ENCODE measurements at places on chromosomes 1 and 21.
A peak's percentile ranks its signal among the peaks of the same experiment; 100 is the strongest.

DNA sequence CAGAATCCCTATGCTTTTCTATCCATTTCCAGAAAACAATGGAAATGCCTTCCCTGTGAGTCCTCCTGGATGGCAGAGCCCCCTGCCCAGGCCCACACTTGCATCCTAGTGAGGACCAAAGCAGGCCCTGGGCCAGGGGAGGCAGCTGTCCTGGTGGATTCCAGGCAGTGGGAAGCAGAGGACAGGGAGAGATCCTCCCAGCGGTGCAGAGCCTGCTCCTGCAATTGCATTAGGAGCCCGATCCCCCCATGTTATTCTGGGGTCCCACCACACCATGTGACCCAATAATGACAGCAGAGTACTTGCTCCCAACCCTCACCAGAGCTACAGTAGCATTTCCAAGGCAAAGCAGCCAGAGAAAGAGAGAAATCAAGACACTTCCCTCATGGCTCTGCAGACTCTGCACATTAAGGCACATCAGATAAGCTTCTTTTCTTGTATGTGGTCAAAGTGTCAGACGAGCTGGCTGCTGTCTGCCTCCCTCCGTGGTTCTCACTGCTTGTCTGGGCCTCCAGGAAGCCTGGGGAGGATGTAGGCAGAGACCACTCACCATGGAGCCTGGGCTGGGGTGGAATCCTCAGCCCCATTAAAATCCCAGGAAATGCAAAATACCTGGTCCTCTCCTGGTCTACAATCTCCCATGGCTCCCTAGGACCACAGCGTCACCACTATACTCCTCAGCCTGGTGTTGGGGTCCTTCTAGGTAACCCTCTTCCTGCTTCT lies 54.9 kb upstream of the RUNX3 start:
- DNase-seq: no peak

- DNase-seq: peak; percentile 15
Measured at GRCh38 chr1:8374812-8375211, 56.9 kb downstream of the SLC45A1 start.

DNA sequence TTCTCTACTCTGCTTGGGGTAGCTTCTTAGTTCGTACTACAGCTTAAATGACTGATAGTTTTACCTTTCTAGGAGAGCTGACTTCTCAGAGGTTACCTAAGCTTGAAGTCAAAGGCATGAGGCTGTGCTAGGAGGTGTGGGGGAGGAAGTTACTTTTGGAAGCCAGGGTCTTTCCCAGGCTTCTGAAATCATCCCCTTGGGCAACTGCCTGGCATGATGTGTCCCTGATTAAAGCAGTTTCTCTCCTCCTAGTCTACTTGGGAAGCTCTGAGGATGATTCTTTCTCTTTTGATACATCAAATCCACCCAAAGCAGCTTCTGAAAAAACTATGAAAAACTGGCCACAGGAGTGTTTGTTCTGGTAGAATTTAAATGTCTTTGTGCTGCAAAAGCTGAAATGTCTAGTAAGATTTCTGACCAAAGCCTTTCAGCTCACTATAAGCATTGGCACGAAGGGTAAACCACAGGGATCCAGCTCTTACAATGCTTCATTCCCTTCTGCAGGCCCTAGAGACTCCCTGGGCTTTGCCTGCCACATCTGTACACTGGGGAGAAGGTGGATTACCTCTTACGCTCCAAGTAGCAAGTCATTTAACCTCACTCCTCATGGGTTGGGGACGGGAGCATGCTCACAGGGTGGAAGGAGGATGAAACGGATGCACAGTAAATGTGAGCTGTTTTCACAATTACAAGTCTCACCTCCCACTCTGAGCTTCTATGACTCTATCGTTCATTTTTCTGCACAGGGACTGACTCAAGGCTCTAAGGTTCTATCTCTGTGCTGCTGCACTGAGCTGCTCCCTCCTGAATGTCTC lies 59.6 kb downstream of the RUNX1 start:
- DNase-seq: no peak

GRCh38 chr1:172398970-172399755 lies 21.3 kb upstream of the C1orf105 start:
- peak; percentile 16 for DNase-seq

- DNase-seq: peak; percentile 94
Measured at GRCh38 chr21:40717028-40717427, 129.9 kb downstream of the DSCAM start.

GRCh38 chr1:89536555-89537341 lies 12.1 kb downstream of the LRRC8B start:
- no peak for DNase-seq

DNA sequence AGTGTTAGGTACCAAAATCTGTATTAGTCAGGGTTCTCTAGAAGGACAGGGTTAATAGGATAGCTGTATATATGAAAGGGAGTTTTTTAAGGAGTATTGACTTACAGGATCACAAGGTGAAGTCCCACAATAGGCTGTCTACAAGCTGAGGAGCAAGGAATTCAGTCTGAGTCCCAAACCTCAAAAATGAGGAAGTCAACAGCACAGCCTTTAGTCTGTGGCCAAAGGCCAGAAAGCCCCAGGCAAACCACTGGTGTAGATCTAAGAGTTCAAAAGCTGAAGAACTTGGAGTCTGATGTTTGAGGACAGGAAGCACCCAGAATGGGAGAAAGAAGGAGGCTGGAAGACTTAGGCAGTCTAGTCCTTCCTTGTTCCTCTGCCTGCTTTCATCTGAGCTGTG lies 487.5 kb upstream of the CHRM3 start:
- no peak for DNase-seq

DNA sequence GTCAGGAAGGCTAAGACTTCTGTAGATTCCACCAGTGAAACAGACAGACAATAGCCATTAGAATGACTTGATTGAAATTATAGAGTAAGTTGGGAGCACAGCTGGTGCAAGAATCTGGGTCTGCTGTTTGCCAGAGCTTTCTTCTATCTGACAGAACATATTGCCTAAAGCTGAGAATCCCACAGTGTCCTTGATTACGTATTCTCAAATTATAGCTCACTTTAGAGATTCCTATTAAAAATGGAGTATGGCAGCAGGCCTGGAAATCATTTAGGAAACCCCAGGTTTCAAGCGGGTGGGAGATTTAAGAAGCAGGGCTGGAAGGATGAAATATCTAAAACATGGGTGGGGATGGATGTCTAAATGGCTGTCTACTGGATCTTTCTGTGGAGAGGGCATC lies 639.7 kb upstream of the CXADR start:
- DNase-seq: no peak

DNA sequence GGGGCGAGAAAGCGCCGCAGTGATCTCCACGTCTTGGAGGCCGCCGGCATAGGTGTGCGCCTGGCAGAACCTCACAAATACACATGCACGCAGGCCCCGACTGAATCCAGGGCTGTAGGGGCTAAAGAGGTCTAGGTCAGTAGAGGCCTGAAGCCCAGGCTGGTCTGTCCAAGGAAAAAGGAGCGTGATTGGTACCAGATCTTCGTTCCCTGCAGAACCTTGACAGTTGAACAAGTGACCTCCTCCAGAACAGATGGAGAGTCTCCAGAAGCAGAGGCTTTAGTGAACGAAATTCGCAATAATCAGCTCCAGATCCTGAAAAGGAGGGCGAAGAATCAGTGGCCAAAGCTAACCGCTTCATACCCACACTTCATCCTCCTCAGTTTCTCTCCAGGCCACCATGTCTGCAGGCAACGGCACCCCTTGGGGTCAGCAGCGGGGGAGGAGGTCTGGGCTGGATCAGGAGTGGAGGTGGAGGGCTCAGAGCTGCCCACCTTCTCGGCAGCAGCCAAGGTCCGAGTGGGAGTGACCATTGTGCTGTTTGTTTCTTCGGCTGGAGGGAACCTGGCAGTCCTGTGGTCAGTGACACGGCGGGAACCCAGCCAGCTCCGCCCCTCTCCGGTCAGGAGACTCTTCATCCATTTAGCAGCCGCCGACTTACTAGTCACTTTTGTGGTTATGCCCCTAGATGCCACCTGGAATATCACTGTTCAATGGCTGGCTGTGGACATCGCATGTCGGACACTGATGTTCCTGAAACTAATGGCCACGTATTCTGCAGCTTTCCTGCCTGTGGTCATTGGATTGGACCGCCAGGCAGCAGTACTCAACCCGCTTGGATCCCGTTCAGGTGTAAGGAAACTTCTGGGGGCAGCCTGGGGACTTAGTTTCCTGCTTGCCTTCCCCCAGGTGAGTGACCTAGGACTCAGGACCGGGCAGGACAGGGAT lies 749 bp upstream of the PEX11B start:
- DNase-seq: no peak

- no peak for DNase-seq
Measured at GRCh38 chr1:160167580-160167979, 16.2 kb downstream of the ATP1A4 start.

DNA sequence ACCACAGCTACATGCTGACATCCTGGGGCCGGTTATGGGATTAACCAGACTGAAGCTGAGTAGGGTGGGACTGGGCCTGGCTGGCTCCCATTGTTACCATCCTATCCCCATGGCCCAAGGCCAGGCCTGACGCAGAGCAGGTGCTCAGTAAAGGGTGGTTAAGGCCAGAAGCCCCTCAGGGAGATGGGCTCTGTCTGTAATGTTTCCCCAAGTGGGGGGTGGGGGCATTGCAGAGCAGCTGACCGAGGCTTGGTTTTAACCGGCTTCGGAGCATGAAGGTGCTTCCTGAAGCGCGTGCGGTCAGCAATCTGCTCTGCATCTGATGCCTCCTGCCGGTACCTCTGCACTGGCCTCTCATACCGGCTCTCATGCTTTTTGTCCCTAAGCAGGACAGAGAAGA lies 83.4 kb upstream of the ACTL8 start:
- peak; percentile 65 for DNase-seq

- DNase-seq: no peak
Measured at GRCh38 chr1:4685523-4685865, 31.1 kb downstream of the AJAP1 start.

DNA sequence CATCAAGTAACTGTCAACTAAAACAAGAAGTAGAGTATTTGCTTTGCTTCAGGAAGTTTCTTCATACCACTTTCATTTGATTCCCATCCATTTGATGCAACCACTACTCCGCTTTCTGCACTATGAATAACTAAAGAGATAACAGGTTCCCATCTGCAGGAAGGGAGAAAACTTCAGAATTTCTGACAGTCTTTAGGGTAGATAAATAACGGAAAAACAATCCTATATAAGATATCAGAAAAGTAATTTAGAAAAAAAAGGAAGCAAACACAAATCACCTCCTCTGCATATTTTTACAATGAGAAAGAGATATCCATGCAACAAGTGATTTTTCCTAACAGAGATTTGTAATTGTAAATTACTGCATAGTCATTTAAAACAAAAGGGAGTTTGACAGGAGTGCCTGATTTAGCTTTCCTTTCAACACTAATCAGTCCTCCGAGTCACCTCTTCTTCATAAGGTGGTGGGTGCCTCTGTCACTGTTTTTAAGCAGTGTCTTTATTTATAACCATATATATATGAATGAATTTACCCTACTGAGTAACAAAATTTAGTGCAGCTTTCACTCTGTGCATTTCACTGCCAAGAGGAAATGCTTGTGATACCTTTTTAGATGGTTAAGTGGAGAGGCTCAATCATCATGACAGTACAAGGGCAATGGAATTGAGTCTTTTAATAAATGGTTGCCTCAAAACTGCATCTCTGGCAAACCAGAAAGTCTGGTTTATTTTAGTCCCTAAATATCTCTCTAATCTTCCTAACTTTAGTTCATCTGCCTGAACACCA lies 1920.4 kb downstream of the MRPL39 start:
- DNase-seq: no peak

DNA sequence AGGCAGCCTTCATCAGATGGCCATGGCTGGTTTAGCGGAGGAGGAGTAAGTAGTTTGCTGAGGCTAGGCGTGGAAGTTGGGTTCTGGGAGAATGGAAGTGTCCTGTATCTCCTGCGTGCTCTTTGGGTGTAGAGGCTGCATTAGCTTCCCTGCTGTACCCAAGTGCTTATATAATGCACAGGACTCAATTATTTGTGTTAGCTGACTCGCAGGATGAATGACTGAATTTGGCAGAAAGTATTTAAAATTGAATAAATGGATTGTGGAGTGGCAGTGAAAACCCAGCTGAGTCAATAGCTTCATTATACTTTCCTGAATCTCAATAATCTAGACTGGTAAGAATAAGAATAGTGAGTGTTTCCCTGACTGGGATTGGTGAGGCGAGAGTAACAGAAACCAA lies 13.8 kb downstream of the DNTTIP2 start:
- DNase-seq: no peak

GRCh38 chr21:28561772-28562171 lies 430.9 kb downstream of the LTN1 start:
- no peak for DNase-seq

DNA sequence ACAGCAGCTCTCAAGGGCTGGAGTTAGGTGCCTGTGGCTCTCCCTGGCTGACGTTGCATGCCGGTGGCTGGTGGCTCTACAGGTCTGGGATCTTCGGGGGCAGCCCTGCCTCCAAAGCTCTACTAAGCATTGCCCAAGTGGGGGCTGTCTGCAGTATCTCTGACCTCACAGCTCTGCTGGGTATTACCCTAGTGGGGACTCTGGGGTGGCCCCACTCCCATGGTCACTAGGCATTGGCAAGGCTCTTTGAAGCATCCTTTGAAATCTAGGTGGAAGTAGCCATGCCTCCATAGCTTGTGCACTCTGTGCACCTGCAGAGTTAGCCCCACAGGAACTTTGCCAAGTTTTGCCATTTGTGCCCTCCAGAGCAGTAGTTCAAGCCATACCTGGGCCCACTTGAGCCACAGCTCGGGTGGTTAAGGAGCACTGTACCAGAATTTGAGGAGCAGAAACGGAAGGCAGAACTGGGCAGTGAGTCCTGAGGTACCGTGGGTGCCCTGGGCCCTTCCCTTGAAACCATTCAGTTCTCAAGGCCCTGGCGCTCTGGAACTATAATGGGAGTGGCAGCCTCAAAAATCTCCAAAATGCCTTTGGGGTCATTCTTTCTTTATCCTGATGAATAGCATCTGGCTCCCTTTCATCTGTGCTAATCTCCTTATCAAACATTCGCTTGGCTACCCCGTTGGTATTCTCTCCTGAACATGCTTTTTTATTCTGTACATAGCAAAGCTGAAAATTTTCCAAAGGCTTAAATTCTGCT lies 15.4 kb downstream of the GJA4 start:
- DNase-seq: no peak

- DNase-seq: no peak
Measured at GRCh38 chr1:200207711-200208126, 180.2 kb downstream of the NR5A2 start.

DNA sequence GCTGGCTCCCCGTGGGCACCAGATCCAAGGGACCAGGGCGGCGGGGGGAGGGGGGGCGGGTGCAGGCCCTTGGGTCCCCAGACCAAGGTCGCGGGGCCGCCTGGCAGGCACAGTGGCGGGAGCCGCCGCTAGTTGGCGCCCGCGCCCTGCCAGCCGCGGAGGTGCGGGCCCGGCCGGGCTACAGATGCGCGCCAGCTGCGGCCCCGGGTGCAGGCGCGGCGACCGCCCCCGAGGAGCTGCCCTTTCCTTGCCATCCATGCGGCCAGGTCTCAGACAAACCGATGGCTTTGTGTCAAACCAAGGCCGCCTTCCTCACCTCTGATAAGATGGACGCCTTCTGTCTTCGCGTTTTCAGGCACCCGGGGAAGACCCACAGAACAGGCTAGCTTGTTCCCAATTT lies 2.2 kb upstream of the RUNX3 start:
- DNase-seq: peak; percentile 13

Measured in NCI-H1436 (cell line).